ENCODE measurements at places on chromosomes 11 and 22. TPM values are rescaled to one million over a fixed set of nuclear protein-coding genes. Genes with fewer than 3 reads are reported as not detected.

The C1QTNF5 gene
- total RNA-seq, result 4.2 TPM

The UCP2 gene
- total RNA-seq, result 31.4 TPM

The EIF3F gene
- 281 TPM for total RNA-seq

The ANO1 gene
- 0.38 TPM for total RNA-seq

GRCh38 chr11:110716361-110716760, 4.1 kb upstream of the ARHGAP20 start:
- no peak for DNase-seq

DNA sequence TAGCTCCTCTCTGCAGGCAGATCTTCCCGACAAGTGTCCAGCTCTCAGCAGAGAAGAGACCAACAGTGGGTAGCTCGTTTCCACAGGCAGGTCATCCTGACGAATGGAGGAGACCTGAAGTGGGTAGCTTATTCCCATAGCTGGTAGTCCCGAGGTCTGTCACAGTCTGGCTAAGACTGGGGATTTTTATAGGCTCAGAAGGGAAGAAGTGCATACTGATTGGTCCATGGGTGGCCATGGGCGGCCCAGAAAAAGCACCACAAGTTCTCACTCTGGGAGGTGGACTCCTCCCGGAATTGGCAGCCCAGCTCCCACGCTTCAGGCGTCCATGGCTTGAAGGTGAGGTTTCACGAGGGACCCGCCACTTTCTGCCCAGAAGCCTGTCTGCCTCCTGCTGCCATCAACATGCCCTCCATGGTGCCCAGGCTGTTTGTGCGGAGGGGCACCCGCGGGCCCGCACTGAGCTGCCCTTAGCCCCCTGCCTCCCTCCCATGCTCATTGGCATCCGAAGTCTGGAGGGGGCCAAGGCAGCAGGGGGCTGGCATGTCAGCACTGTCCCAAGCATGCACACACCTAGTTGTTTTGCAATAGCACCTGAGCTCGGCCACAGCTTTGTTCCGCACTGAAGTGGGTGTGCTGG, 9.9 kb upstream of the MAP6 start:
- no peak for DNase-seq

- peak; percentile 8 for DNase-seq
These were observed 3.6 kb upstream of the OR8B3 start for GRCh38 chr11:124402326-124402922.

The GAS2 gene
- total RNA-seq, result 3.1 TPM

- DNase-seq, result no peak
These were observed 296.2 kb downstream of the DDX10 start for GRCh38 chr11:108961095-108961494.
